Foreskin fibroblast (primary cell): ENCODE measurements at places on chromosomes 4 and X.
A peak's percentile ranks its signal among the peaks of the same experiment; 100 is the strongest.

DNA sequence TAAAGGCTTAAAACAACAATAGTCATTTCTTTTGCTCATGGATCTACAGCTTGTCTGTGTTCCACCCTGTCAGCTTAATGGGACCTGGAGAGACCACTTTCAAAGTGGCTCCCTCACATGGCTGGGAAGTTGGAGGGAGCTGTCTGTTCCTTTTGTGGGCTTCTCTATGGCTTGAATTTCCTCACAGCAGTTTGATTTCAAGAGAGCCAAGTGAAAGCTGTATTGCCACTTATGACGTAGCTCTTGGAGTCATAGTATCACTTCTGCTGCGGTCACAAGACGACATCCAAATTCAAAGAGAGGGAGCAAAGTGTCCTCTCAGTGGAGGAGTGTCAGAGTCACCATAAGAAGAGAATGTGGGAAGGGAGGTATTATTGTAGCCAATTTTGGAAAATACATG is 22.7 kb upstream of the ACSL1 start:
- DNase-seq = no peak

DNA sequence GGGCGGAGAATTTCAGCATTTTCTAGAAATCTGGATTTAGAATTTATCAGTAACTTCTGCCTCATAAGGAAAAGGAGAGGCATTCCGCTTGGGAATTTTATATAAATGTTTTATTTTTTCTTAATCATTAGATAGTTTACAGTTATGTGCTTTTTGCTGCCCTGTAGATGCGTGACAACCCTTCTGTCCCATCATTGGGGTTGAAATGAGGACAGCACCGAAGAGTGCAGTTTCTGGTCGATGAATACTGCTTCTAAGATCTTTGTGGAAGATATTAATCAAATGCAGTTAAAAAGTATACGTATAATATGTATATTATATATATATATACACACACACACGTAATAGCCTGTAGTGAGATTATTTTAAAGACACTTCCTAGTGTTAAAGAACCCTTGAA is 1.5 kb downstream of the RBPJ start:
- peak; percentile 23 for DNase-seq

GRCh38 chr4:139969635-139970266 is 184.2 kb downstream of the MAML3 start:
- DNase-seq = no peak

DNA sequence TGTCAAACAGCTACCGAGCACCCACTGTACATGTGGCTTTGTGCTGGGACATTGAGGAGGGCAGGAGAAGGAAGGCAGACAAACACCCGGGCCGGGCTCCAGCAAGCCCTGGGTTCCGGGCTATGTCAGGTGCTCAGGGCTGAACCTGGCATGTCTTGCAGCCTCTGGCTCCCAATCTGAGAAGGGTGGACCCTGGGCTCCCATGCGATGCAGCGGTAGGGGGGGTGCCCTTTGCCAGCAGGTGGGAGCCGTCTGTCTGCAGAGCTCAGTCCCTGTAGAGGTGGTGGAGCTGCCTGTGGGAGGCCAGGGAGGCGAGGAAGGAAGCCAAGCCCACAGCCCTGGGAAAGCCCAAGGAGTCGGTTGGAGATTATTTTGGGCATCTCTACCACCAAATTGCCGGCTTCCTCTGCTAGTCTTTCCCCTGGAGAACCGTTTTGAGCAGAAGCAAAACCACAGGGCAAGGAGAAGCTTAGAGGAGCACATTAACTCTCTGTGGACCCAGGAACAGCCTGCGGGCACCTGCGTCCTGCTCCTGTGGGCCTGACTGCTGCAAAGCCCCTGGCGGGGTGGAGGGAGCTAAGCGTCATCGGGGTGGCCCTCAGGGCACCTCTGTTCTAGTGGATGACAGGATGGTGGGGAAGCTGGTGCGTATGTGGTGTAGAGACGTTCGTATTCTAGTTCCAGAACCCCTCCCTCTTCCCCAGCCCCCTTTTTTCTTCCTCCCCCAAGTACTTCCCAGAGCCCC is 10.3 kb downstream of the CPZ start:
- no peak for DNase-seq

DNA sequence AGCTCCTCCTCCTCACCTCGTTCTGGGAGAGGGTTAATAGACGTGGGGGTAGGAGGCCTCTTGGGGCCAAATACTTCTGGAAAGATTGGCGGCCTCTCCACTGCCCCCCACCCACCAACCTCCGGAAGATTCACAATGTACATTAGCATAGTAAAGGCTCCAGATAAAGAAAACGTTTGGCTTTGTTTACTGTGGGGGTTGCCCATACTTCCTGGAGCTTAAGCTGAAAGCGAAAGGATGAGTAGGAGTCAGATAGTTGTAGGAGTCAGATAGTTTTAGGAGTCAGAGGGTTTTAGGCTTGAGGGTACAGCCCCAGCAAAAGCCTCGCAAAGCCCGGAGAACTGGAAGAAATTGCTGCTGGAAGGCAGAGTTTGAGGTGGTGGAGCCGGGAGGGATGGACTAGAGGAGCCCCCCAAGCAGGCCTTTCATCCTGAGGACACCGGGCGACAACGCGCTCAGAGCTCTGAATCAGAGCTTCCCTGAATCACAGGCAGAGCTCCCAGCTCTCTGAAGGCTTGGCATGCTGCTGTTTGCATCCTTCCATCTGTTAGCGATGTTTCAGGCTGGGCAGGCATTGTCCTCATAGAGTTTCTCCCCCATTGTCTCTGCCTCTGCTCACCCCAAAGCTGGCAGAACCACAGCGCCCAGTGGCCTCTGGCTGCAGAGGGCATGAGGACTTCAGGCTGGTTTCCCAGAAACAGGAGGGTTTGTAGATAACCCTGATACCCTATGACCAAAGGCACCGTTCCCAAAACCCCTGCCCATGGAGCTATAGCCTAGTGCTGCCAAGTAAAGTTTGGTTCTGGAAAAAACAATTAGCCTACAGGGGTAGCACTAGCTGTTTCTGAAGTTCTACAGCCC is 280.7 kb downstream of the BCOR start:
- peak; percentile 62 for DNase-seq

DNA sequence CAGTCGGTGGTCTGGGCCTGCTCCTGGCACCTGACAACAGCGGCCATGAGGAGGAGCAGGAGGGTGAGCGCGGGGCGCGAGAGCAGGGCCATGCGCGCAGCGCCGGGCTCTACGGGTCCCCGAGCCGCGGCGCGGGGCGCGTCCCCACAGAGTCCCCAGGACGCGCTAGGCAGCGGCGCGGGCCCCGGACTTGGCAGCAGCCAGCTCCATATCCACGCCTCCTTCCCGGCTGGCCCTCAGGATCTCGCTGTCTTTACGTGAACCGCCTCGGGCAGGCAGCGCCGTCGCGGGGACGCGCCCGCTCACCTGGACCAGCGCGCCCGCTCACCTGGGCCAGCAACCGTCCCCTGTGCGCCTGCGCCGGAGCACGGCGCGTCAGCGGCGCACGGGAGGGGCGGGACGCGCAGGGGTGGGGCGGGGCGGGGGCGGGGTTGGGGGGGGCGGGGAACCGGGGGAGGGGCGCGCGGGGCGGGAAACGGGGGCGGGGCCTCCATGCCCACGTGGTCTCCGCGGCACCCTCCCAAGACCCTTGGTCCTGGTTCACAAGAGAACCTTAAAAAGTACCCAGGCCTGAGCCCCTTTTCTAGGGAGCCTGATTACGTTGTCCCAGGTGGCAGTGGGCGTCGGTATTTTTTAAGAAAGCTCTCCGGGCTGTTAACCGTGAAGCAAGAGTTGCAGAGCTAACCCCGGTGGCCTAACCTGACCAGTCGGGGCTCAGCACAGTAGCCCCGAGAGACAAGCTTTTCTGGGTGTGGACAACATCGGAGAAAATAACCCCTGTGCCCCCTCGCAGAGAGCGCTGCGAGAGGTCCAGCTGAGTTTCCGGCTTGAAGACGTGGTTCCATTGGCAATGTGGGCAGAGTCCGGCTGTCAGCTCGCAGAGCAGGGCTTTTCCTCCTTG is at the start of gene PLA2G12A:
Gene PLA2G12A (minus strand): TSS at position 353 of the 901 bp plus-strand sequence. CDS start 261 bp downstream, at position 92.
- DNase-seq = peak; percentile 77

- peak; percentile 71 for DNase-seq
These were observed 20.9 kb upstream of the MTM1 start for GRCh38 chrX:150547375-150548115.

- no peak for DNase-seq
These were observed 1.9 kb upstream of the DCK start for GRCh38 chr4:70991596-70991995.

- DNase-seq = peak; percentile 47
These were observed 687 bp downstream of the CDK16 start for GRCh38 chrX:47218920-47219815.
